HCT116 (cell line): ENCODE measurements at places on chromosomes 16 and 17. TPM values are rescaled to one million over a fixed set of nuclear protein-coding genes. Genes with fewer than 3 reads are reported as not detected.

DNA sequence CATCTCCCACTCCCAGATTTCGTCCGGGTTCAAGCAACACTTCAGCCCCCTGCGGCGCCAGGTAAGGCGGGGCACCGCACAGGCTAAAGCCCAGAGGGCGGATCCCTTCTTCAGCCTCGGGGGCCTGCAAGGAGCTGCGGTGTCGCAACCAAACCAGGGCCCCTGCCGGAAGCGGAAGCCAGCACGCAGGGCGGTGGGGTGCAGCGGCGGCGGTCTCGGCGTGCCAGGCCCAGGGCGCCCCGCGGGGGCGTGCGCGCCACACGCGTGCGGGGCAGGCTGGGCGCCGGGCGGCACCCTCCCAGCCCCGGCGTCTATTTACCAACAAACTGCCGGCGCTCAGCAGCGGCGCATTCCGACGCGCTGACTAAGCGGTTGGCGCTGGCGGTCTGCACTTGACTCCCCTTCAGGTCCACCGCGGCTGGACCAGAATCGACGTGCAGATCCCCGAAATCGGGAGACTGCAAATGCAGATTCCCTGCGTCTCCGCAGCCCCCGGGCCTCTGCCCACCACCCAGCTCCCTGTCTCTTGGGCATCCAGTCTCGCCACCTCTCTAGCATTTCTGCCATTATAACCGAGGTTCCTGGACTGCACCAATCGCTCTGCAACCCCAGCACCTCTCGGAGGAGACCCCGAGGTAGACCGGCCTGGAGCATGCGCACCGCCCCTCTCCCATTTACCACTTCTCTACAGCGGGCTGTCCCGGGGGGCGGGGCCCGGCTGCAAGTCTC is 421 bp upstream of the DLX4 start:
- H3K27me3 ChIP-seq, result peaks cover 21% of the 10 kb centered on the region; the same call in 1 of the 2 replicates
- peak overlapping the region; percentile 81 for H3K27ac ChIP-seq
- H3K4me1 ChIP-seq, result peaks cover 30% of the 10 kb centered on the region
- peak; percentile 75 for DNase-seq

DNA sequence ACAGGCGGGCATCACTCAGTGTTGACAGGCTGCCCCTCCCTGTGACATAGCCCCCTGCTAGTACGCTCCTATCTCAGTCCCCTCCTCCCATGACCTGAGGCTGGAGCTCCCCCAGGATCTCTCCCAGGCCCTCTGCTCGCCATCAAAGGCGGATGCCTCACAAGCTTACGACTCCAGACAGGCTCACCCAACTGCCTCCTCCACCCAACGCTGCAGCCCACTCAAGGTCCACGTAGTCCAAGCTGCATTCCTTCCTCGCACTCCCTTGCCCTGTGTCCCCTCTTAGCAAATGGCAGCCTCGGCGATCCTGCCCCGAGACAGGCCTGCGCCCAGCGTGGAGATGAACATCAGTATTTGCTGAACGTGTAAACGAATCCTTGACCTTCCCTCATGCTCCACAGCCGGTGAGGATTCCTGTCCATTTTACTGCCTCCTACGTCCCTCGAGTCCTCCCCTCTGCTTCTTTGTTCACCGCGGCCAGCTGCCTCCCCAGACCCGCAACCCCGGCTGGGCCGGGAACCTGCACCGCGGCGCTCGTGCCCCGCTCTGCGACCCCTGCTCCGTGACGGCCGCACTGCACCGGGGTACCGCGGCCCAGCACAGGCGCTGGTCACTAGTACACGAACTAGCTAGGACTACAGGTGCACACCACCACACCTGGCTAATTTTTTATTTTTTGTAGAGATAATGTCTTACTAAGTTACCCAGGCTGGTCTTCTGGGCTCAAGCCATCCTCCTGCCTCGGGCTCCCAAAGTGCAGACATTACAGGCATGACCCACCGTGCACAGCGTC is 838 bp upstream of the TMEM97 start:
- H3K27ac ChIP-seq, result peak overlapping the region; percentile 52
- peaks cover 6% of the 10 kb centered on the region; the same call in 1 of the 2 replicates for H3K36me3 ChIP-seq
- H3K27me3 ChIP-seq, result no peaks in the 10 kb centered on the region
- H3K4me3 ChIP-seq, result peak overlapping the region; percentile 95
- no peak for DNase-seq

DNA sequence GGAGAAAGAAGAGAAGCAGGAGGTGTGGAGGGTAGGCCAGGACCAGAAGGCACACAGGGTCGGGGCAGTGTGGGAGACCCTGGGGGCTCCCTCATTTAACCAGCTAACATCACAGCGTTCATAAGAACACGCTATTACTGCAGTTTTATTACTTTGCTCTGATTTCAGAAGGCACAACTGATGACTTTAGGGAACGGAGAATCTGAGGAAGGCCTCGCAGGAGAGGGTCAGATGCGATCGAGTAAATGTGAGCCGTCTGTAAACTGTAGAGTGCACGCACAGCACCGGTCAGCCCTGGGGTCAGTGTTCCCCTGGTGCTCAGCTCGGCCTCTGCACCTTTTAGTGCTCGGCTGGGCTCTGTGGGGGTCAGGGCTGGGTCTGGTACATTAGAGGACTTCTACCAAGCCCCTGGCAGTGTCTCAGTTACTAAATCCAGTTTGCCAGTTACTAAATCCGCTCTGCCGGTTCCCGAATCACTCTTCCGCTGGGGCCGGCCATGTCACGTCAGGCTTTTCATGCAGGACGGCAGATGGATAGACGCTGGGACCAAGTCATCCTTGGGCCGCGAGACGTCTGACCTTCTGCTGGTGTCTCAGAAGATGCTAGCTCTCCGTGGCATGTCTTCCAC is 325.9 kb downstream of the SEC14L1 start:
- no peak overlapping the region for H3K4me3 ChIP-seq
- H3K36me3 ChIP-seq, result no peaks in the 10 kb centered on the region
- no peak overlapping the region for H3K27ac ChIP-seq
- DNase-seq, result no peak
- peaks cover 18% of the 10 kb centered on the region for H3K4me1 ChIP-seq
- no peaks in the 10 kb centered on the region for H3K27me3 ChIP-seq

- no peak overlapping the region for H3K27ac ChIP-seq
- H3K36me3 ChIP-seq, result no peaks in the 10 kb centered on the region
- no peak overlapping the region for H3K4me3 ChIP-seq
- DNase-seq, result no peak
- H3K4me1 ChIP-seq, result peaks cover 4% of the 10 kb centered on the region; the same call in 1 of the 2 replicates
These were observed 21.3 kb downstream of the SBK1 start for GRCh38 chr16:28313587-28313986.

- no peaks in the 10 kb centered on the region; the same call in 1 of the 2 replicates for H3K4me1 ChIP-seq
- peaks cover 4% of the 10 kb centered on the region for H3K36me3 ChIP-seq
- no peaks in the 10 kb centered on the region for H3K27me3 ChIP-seq
- H3K4me3 ChIP-seq, result no peak overlapping the region
These were observed 14.3 kb downstream of the DYNLL2 start for GRCh38 chr17:58097384-58098088.

GRCh38 chr17:17983776-17984175 is 11.1 kb downstream of the DRC3 start:
- H3K36me3 ChIP-seq, result no peaks in the 10 kb centered on the region
- DNase-seq, result no peak
- H3K4me3 ChIP-seq, result no peak overlapping the region
- no peak overlapping the region for H3K27ac ChIP-seq

- no peak for DNase-seq
- no peak overlapping the region for H3K27ac ChIP-seq
- no peaks in the 10 kb centered on the region for H3K27me3 ChIP-seq
- H3K4me3 ChIP-seq, result no peak overlapping the region
- H3K36me3 ChIP-seq, result peaks cover 26% of the 10 kb centered on the region
These were observed 44.2 kb downstream of the USP22 start for GRCh38 chr17:20998571-20999043.

GRCh38 chr17:79024901-79025737 is 1.1 kb downstream of the C1QTNF1 start:
- H3K27ac ChIP-seq, result peak overlapping the region; percentile 29; the same call in 1 of the 2 replicates
- peak overlapping the region; percentile 47 for H3K4me3 ChIP-seq
- DNase-seq, result no peak
- H3K27me3 ChIP-seq, result no peaks in the 10 kb centered on the region
- H3K36me3 ChIP-seq, result no peaks in the 10 kb centered on the region
- peaks cover 45% of the 10 kb centered on the region for H3K4me1 ChIP-seq

GRCh38 chr17:47955497-47956461 is 1.9 kb downstream of the PRR15L start:
- H3K36me3 ChIP-seq, result no peaks in the 10 kb centered on the region
- DNase-seq, result no peak
- no peak overlapping the region; the same call in 1 of the 2 replicates for H3K27ac ChIP-seq
- peaks cover 66% of the 10 kb centered on the region for H3K4me1 ChIP-seq
- no peak overlapping the region for H3K4me3 ChIP-seq

- no peak for DNase-seq
- H3K27ac ChIP-seq, result no peak overlapping the region
- H3K4me3 ChIP-seq, result no peak overlapping the region
- H3K36me3 ChIP-seq, result peaks cover 50% of the 10 kb centered on the region; the same call in 1 of the 2 replicates
- H3K4me1 ChIP-seq, result no peaks in the 10 kb centered on the region
These were observed 44.9 kb downstream of the TTC19 start for GRCh38 chr17:16044487-16044886.

RHBDL1 gene
- 12.7 TPM for total RNA-seq
